ENCODE measurements at places on chromosomes 12 and 14.
A peak's percentile ranks its signal among the peaks of the same experiment; 100 is the strongest.

GRCh38 chr12:109160433-109160832 is 44.0 kb downstream of the ACACB start:
- DNase-seq = no peak
- H3K36me3 ChIP-seq = no peaks in the 10 kb centered on the region
- peaks cover 4% of the 10 kb centered on the region for H3K4me1 ChIP-seq

- no peak overlapping the region for H3K4me3 ChIP-seq
- no peaks in the 10 kb centered on the region for H3K27me3 ChIP-seq
- H3K27ac ChIP-seq = no peak overlapping the region
- H3K4me1 ChIP-seq = peaks cover 6% of the 10 kb centered on the region
Observed at GRCh38 chr12:105986779-105987684, 151.7 kb downstream of the NUAK1 start.

- H3K27ac ChIP-seq = no peak overlapping the region
- no peak overlapping the region for H3K4me3 ChIP-seq
- H3K36me3 ChIP-seq = peaks cover 3% of the 10 kb centered on the region
- peaks cover 22% of the 10 kb centered on the region for H3K4me1 ChIP-seq
- no peak for DNase-seq
Observed at GRCh38 chr12:105644770-105645169, 314.3 kb downstream of the C12orf75 start.

DNA sequence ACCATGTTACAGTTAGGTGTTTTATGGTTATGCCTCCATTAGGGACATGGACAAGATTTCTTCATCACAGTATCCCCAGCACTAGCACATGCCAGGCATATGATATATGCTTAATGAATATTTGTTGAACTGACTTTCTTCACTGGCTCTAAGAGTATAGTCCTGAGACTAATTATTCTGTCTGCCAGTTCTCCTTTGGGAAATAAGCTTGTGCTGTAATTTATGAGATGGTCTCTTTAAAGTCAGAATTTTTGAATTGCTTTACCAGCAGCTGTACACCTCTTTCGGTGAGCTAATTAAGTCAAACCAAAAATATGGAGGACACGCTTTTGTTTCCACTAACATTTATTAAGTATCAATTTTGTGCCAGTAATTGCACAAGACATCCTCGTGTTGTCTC is 4.8 kb upstream of the KRT72 start:
- no peak overlapping the region for H3K27ac ChIP-seq
- H3K27me3 ChIP-seq = peaks cover 21% of the 10 kb centered on the region
- H3K4me1 ChIP-seq = peaks cover 4% of the 10 kb centered on the region
- no peaks in the 10 kb centered on the region for H3K36me3 ChIP-seq

GRCh38 chr14:63205044-63205575 is 867 bp downstream of the RHOJ start:
- H3K4me3 ChIP-seq = no peak overlapping the region
- H3K27me3 ChIP-seq = no peaks in the 10 kb centered on the region
- DNase-seq = no peak
- peaks cover 7% of the 10 kb centered on the region for H3K4me1 ChIP-seq

GRCh38 chr14:98227000-98227726 is 1044.8 kb downstream of the BCL11B start:
- no peaks in the 10 kb centered on the region for H3K4me1 ChIP-seq
- DNase-seq = no peak
- no peaks in the 10 kb centered on the region for H3K27me3 ChIP-seq
- H3K27ac ChIP-seq = no peak overlapping the region
- no peak overlapping the region for H3K4me3 ChIP-seq

DNA sequence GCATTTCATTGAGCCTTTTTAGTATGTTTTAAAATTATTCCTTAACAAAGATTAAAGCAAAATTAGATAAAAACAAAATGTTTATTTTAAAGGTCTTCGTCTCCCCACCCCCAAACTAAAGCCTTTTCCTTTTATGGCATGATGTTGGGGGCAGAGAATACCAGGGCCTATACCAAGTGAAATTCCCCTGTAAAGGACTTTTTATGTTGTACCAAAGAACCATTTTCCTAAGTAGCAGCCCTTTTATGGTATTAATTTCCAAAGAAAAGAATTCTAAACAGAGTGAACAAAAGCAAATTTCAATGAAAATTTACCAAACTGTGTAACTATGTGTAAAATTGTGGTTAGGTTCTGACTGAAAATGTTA is 71.9 kb upstream of the GNPNAT1 start:
- H3K36me3 ChIP-seq = peaks cover 47% of the 10 kb centered on the region
- peaks cover 10% of the 10 kb centered on the region for H3K4me1 ChIP-seq
- no peak for DNase-seq
- H3K4me3 ChIP-seq = no peak overlapping the region

DNA sequence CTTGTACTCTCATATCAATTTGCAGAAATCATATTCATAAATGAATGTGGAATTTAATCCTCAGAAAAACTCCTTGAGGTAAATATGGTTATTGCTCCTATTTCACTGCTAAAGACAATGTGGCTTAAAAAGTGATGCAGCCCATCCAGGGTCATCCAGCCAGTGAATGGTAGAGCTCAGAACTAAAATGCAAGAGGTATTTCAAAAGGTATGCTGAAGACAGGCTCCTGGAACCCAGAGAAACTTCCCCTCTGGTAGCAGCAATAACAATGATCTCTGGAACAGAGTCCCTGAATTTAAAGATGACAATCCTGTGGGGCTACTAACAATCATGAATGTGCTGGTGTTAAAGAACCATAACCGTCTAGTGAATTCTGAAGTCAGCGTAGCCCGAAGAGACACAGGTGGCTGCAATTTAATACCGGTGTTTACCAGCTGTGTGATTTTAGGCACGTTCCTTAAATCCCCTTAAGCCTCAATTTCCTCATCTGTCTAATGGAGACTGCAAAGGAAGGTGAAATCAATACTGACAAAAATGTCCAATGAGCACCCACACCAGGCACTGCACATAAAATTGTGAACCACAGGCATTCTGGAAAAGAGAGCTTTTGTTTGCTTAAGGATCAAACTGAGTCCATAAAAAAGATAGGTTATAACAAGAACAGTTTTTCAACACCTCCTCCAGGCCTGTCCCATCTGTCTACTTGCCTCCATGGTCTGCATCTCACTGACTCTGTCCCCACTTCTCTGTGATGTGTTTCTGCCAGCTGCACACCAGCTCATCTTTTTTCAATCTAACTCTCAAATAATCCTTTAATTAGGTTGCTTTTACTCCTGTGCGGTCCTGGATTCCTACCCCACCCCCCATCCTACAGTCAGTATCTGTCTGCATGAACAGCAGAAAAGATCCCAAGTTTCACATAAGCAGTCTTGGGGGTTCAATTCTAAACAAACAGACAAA is 10.5 kb downstream of the TM7SF3 start:
- H3K27me3 ChIP-seq = no peaks in the 10 kb centered on the region
- DNase-seq = no peak
- H3K36me3 ChIP-seq = peaks cover 20% of the 10 kb centered on the region
- peak overlapping the region; percentile 60 for H3K27ac ChIP-seq
- H3K4me3 ChIP-seq = no peak overlapping the region

GRCh38 chr14:105918496-105919262 is 392.3 kb downstream of the TMEM121 start:
- no peak overlapping the region for H3K27ac ChIP-seq
- H3K4me1 ChIP-seq = no peaks in the 10 kb centered on the region
- H3K27me3 ChIP-seq = peaks cover 6% of the 10 kb centered on the region
- peaks cover 38% of the 10 kb centered on the region for H3K36me3 ChIP-seq
- no peak for DNase-seq

DNA sequence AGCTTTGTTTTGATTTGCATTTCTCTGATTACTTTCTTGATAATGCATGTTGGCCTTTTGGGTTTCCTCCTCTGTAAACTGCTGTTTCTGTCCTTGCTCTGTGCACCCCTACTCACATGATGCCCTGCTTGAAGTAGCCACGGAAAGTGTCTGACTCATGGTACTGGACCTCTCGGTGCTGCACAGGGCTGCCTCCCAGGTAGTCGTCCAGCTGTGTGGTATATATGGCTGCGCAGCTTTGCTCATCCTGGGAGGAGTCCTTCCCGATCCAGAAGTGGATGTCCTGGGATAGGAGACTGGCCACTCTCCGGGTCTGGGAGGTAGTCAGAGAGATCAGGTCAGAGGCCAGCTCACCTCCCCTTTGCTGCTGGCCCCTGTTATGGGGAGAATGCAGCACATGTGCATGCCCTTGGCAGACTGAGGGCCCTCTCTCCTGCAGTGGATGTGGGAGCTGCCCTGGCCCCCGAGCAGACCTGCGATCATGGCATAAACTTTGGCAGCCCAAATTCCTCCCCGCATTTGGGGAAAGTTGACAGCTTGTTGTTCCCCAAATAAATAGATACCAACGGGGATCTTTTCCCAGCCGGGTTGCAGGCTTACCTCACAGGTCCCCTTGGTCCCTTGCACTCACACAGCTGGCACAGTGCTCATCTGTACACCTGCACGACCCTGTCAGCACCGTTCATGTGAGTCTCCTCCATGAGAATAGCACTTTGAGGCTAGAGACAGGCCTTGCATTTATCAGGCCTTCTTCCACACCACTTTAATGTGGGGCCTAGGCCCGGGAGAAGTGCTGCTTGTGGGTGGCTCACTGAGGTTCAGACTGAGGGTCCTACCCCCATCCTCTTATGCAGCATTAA is 5.2 kb downstream of the AVIL start:
- no peaks in the 10 kb centered on the region for H3K36me3 ChIP-seq
- no peak overlapping the region for H3K4me3 ChIP-seq
- DNase-seq = no peak
- H3K4me1 ChIP-seq = peaks cover 8% of the 10 kb centered on the region
- no peak overlapping the region for H3K27ac ChIP-seq

DNA sequence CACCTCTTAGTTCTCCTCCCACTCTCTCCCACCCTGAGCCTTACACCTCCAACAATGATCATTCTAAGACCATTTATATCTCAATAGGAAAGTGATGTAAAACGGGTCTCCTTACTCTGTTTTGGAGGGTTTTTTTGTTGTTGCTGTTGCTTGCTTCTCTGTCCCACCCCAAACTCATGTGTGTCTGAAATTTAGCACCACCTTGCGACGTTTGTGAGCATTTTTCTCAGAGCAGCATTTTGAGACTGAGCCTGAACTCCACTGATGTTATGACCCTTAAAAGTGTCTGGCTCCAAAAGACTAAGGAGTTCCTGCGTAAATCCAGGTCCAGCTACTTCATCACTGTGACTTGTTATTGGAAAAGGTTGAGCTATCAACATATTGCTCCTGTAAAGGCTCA is 155.0 kb downstream of the DAD1 start:
- H3K4me1 ChIP-seq = peaks cover 6% of the 10 kb centered on the region
- DNase-seq = no peak
- no peak overlapping the region for H3K27ac ChIP-seq
- H3K27me3 ChIP-seq = no peaks in the 10 kb centered on the region

- no peaks in the 10 kb centered on the region for H3K27me3 ChIP-seq
- H3K4me3 ChIP-seq = peak overlapping the region; percentile 45
- H3K4me1 ChIP-seq = peaks cover 61% of the 10 kb centered on the region
- H3K27ac ChIP-seq = peak overlapping the region; percentile 96
- H3K36me3 ChIP-seq = 0 out of 2 replicates have a peak, but pooled peaks cover 3% of the 10 kb centered on the region
- no peak for DNase-seq
Observed at GRCh38 chr12:83199069-83199468, 512.4 kb downstream of the TMTC2 start.
